NCI-H1930 (cell line): ENCODE measurements at places on chromosomes 3 and 15.

DNA sequence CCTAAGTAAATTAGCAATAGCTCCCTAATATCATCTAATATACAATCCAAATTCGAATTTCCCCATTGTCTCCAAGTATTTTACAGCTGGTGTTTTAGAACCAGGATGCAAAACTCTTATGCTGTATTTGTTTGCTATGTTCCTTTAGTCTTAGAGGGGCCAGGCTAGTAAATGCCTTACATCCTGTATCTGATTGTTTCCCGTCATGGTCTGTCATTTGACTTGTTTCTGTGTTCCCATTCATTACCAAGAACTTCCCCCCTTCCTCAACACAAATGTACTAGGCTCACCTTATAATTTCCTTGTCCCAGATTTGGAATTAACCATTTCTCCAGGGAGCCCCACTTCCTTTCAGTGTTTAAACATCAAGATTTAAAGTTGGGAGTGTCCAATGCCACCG is 54.1 kb downstream of the ABTB1 start:
- DNase-seq, result no peak

DNA sequence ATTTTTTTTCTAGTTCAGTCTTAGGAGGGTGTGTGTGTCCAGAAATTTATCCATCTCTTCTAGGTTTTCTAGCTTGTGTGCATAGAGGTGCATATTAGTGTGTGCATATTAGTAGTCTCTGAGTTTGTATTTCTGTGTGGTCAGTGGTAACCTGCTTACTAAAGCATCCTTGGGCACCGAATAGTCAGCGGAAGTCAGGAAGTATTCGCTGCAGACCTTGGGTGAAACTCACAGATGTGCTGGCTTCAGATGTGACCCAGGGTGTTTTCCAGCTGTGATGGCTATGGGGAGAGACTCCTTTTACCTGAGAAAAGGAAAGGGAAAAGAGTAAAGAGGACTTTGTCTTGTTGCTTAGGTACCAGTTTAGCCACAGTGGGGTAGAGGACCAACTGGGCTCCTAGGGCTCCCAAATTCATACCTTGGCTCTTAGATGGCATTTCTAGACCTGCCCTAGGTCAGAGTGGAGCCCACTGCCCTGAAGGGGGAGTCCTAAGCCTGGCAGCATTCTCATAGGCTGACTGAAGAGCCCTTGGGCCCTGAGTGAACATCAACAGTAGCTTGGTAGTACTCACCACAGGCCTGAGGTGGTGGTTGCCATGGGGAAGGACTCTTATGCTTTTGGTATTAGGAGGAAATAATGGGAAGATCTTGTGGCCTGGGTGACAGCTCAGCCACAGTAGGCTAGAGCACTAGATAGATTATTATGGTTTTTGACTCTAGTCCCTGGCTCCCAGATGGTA is 286.0 kb upstream of the ZPLD1 start:
- no peak for DNase-seq

GRCh38 chr15:87293031-87293430 is 963.5 kb downstream of the NTRK3 start:
- no peak for DNase-seq

GRCh38 chr15:43527802-43528541 is 10.6 kb downstream of the MAP1A start:
- DNase-seq, result no peak

DNA sequence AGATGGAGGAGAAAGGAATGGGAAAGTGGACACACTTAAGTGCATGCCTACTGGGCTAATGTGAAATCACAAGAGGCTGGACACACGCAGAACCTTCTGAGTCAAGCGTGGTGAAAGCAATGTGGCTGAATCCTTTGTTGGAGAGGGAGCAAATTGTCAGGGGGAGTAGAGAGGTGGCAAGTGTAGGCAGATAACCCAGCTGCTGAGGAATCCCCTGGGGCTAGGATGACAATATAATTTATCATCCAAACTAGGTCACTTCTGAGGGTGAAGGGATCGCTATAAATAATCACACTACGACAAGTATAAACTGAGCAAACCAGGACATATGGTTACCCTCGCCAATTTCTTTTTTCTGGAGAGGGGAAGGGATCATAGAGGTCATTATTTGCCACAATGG is 28.7 kb downstream of the TAMM41 start:
- DNase-seq, result no peak

GRCh38 chr3:89954137-89954536 is 846.7 kb downstream of the EPHA3 start:
- no peak for DNase-seq

DNA sequence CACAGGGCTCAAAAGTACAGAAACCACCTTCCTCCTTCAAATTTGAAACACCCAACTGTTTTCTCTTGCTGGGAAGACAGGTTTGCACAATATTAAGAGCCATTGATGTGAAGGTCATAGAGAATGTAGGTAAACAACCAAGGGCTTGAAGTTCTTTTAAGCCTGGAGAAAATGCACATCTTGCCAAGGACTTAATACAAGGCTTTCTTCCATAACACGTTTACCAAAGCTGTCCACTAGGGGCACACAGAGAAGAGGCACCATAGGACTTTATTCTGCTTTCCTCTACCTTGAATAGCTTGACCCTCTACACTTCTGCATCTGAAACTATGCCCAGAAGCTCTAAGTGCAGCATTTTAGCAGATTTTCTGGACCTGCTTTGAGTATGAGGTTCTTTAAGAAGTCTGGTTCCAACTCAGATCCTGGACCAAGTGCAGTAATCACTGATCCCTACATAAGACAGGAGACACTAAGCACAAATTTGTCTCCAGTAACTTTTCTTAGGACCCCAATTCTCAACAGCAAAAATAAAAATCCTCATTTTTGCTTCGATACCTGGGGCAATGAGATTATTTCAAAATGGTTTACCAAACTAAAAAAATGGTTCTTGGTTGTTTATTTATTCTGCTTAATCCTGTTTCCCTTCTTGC is 138.0 kb downstream of the FBN1 start:
- no peak for DNase-seq

DNA sequence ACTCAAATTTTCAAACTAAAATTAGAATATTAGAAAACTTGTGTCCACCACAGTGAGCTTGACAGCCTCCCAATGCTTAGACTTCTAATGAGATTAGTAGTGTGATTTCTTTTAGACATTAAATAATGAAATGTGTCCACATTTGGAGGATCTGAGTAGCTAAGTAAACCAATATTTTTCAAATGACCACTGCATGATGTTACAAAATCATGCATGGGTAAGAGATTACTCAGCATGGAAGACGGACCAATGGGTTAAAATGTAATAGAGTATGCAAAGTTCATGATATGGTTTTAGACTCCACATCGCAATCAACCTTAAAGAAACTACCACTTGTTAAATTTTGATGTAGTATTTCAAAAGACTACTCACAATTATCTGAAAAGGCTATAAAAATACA is 130.6 kb downstream of the IMPG2 start:
- no peak for DNase-seq

- no peak for DNase-seq
These were observed 26.9 kb upstream of the ATOSA start for GRCh38 chr15:52706091-52706490.

GRCh38 chr3:60509471-60509870 is 741.8 kb downstream of the FHIT start:
- no peak for DNase-seq

GRCh38 chr15:62465173-62465572 is 300.1 kb upstream of the C2CD4B start:
- no peak for DNase-seq
